AG04450 (cell line): ENCODE measurements at places on chromosomes 4 and X.
A peak's percentile ranks its signal among the peaks of the same experiment; 100 is the strongest.

- DNase-seq: no peak
Measured at GRCh38 chr4:121030131-121030530, 42.2 kb downstream of the NDNF start.

DNA sequence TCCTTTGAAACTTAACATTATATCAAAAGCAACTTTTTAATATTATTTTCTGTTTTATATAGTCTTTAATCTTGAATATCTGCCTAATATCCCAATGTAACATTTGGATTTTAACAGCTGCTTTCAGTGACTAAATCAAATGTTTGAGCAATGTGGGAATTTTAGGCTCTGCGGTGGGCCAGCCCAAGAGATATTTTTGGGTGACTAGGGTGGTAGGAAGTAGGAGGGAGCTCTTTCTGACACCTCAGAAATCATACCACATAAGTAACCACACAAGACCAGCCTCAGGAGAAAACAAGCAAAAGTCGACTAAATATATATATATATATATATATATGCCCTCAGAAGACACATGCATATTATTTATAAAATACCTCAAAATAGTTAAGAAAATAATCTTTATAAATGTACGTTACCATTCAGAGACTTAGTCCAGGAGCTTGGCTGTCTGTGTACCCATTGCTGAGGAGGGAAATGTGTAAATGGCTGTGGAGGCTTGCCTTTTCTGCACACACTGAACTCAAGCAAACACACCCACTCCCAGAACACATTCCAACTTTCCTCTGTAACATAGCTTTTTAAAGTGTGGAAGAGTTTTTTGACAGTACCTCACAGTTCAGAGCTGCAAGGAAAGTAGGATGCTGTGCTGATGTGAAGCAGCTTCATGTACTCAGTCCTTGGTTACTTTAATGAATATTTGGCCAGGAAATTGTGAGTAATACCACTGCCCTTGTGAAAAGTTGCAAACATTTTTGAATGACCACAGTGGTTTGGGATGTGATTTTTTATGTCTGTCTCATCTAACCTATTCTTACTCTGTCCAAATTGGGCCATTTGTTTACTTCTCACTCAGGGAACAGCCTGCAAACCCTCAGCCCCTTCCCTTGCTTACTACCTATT lies at the start of gene RTL3:
Gene RTL3 (minus strand): TSS at position 484 of the 900 bp plus-strand sequence. CDS start 908 bp downstream, outside the sequence.
- no peak for DNase-seq

GRCh38 chr4:100290585-100290984 lies 100.3 kb upstream of the DDIT4L start:
- DNase-seq: peak; percentile 21

DNA sequence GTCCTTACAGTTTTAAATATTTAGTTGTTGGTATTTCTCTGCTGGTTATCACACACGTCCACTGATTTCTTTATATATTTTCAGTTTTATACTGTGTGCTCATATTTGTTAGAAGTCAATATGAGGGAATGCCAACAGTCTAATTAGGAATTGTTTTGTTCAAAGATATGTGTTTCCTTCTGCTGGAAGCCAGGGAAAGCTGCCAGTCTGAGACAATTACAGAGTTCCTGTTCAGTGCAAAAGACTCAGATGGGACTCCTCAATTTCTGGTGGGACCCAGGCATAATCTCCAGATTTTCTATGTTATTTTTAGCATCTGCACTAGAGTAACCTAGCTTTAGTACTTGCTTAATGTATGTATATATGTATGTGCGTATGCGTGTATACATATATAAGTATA lies 486.0 kb downstream of the GRID2 start:
- no peak for DNase-seq

DNA sequence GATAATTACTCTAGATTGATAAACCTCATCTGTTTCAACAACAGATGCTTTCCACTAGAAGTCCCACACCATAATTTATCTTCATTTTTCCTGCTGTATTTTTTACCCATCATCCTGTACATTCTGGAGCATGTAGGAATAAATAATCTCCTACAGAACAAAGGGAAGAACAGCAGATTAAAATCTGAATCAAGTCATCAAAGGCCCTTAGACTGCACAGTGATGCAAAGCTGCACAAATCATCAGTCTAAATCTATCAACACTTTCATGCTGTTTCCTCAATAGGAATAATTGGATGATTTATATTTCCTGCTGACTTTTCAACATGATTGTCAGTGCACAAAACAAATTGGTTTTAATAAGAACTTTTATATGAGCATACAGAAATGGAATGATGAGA lies 1143.9 kb downstream of the STIM2 start:
- DNase-seq: no peak
